GM19239 (cell line): ENCODE measurements at places on chromosomes 1 and 21.

DNA sequence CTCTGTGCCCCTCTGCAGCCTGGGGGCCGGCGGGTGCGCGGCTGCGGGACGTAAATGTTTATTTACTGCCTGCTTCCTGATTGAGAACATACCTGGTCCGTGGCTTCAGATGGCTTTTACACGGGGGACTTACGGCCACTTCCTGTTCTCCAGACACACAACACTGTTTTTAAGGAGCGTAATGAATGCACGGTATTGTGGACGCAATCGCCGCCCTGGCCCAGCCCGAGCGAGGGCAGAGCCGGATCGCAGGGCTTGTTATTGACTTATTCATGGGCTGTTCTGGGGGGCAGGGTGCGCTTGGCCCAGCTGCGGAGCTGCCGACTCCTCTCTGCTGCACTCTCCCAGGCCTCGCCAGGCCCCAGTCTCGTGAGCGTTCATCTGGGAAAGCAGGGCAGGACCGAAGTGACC is 52.8 kb upstream of the ACTRT2 start:
- DNase-seq, result no peak

DNA sequence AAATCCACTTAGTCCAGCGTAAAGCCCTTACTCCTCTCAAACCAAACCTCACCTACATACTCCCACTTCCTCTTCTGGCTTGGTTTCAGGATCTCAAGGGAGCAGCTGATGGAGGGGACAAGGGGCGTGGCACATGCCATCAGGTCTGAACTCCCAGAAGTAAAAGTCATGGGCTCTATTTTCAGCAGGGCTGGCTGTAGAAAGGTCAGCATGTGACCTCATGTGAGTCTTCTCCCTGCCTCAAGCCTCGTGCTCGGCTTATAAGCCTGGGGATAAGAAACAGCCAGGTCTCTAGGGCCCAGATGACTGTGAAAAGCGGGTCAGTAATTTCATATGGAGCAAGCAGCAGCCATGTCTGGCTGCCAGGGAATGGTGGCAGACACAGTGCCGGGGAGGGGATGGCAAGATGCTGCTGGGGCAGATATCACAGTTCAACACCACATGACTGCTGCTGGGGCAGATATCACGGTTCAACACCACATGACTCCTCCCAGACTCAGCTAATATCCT is 227.9 kb downstream of the KCNH1 start:
- DNase-seq, result no peak

DNA sequence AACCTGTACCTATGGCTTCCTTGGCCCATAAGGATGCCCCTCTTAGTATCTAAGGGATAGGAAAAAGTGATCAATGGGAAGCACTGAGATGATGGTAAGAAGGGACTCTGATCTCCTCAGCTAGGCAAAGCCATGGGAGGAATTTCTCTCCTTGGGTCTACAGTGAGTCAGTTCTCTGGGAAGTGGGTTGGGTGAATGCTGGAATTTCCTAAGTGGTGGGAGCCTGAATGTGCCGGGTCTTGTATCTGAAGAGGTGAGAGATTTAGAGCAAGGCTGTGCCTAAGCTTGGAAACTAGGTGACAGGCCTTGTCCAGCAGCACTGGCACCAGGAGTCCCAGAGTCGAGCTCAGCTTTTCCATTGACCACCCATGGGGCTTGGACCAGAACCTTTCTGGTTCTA is 96.3 kb upstream of the SLC2A1 start:
- no peak for DNase-seq

- DNase-seq, result no peak
Observed at GRCh38 chr1:159841749-159842148, 15.1 kb downstream of the SLAMF8 start.

DNA sequence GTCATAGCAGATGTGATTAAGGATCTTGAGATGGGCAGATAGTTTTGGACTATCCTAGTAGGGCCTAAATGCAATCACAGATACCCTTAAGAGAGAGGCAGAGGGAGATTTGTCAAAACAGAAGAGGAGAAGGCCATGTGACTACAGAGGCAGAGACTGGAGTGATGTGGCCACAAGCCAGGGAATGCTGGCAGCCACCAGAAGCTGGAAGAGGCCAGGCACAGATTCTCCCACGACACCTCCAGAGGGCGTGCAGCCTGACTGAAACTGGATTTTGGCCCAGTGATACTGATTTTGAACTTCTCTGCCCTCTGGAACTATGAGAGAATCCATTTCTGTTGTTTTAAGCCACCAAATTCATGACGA is 52.1 kb upstream of the EPS8L3 start:
- no peak for DNase-seq

DNA sequence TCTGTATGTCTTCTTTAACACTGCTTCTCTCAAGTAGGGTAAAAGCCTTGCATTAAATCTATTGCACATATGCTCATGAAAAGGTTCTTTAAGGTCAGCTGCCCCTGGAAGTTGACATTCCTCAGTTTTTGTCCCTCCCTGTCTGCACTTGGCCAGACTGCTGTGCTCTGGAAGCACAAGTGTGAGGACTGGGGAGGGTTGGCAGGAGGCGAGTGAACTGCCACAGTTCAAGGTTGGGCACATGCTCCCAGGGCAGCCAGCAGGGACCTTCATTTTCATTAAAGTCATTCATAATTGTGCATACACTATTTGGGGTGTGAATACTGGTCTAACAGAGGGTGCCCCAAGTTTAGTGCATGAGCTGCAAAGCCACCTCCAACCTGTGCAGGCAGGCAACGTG is 10.9 kb upstream of the THEM5 start:
- no peak for DNase-seq
